ENCODE measurements at places on chromosomes 13 and 19. TPM values are rescaled to one million over a fixed set of nuclear protein-coding genes. Genes with fewer than 3 reads are reported as not detected.

ZNF492 gene
- total RNA-seq = 1.6 TPM

TNNI3 gene
- total RNA-seq = not detected

RFPL4AL1 gene
- total RNA-seq = not detected

GSX1 gene
- not detected for total RNA-seq

ZNF611 gene
- 17.9 TPM for total RNA-seq

AMH gene
- total RNA-seq = 3.4 TPM

KIR2DL1 gene
- total RNA-seq = not detected

ZNF471 gene
- total RNA-seq = 0.39 TPM

LGALS7 gene
- total RNA-seq = not detected

EVI5L gene
- total RNA-seq = 5.0 TPM

LGI4 gene
- total RNA-seq = 0.51 TPM

ZNF43 gene
- 25.3 TPM for total RNA-seq

ZNF66 gene
- total RNA-seq = 5.0 TPM

GAPDHS gene
- total RNA-seq = not detected

HS6ST3 gene
- not detected for total RNA-seq

PRKACA gene
- total RNA-seq = 65.6 TPM

PCDH17 gene
- total RNA-seq = not detected

RHPN2 gene
- total RNA-seq = 2.9 TPM

NAPSA gene
- total RNA-seq = 99.8 TPM

TNFSF11 gene
- 4.5 TPM for total RNA-seq

OR7A5 gene
- not detected for total RNA-seq

ZFP36 gene
- total RNA-seq = 104 TPM

IRF3 gene
- 143 TPM for total RNA-seq

TTYH1 gene
- total RNA-seq = not detected

ZNF726 gene
- 15.9 TPM for total RNA-seq

RNF113B gene
- total RNA-seq = not detected
